Activated effector memory CD4-positive, alpha-beta T cell treated with anti-CD3 and anti-CD28 coated beads, Interleukin-2, amount 50 U/mL, for 16 hours (primary cell): ENCODE measurements at places on chromosomes 5 and 9.

DNA sequence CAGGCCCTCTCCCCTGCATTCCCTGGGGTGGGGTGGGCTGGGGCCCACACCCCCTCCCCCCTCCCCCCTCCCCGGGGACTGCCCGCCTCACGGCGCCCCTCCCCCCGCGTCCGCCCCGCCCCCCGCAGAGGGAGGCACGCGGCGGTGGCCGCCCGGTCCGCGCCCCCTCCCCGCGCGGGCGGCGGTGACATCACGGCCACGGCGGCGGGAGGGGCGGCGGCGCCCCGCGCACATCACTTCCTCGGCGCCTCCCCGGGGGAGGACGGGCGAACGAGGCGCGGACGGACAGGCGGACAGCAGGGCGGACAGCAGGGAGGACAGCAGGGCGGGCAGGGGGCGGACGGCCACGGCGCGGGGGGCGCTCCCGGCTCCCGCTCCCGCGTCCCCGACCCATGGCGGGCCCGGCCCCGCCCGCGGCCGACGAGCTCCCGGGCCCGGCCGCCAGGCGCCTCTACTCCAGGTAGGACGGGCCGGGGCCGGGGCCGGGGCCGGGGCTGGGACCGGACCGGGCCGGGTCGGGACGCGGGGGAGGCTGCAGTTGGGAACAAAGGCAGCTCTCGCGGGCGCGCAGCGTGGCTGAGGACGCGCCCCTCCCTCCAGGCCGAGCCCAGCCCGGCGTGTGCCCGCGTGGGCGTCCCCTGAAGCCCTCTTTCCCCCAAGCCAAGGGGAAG lies at the start of gene GPSM1:
Gene GPSM1 (plus strand): TSS at position 236 of the 671 bp plus-strand sequence. CDS start 157 bp downstream, at position 393.
- DNase-seq, result peak; percentile 79

DNA sequence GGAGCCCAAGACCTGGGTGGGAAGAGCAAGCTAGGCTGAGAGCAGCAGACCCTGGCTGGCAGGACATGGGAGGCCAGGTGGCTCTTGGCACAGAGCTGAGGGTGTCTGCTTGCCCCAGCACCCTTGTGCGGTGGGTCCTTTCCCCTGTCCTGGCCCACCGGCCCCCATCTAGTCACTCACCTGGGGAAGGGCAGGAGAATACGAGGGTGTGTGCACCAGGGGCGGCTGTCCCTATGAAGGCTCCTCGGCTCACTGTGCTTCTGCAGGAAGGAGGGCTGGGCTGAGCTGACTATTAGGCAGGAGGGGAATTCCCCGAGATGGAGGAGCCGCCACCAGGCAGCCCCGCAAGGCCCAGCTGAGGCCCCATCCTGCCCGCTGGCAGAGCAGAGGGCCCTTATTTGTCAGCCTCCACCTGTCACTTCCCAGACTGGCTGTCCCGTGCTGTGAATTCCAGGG lies 6.1 kb upstream of the TNIP1 start:
- peak; percentile 91 for DNase-seq

GRCh38 chr5:87394411-87395165 lies 18.1 kb downstream of the CCNH start:
- DNase-seq, result no peak

DNA sequence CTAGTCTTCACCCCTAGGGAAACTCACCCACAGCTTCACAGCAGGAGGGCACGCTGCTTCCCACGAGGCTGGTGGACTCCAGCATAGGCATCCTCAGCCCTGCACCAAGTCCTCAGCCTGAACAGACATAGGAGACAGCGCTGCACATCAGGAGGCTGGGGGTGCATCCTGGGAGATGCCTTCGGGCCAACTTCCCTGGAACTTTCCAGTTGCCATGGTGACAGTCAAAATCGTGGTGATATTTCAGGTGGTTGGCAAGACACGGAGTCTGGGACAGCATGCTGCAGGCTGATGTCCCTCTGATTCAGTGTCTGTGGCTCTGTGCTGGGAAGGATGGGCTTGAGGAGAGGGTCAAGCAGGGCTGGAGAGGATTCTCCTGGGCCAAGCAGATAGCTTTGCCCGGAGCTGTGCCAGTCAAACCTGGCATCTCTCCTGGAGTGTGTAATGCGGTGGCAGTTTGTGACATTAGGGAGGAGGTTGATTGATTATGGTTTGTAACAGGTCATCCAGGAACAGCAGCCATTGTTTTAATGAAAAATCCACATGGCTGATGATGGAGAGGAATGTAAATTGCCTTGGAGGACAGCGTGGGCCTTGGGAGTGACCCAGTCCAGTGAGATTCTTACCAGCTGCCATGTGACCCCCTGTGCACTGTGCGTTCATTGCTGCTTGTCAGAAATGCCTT lies 35.6 kb upstream of the SEMA4D start:
- DNase-seq, result peak; percentile 50

- no peak for DNase-seq
Observed at GRCh38 chr5:120098426-120098825, 365.7 kb upstream of the PRR16 start.

GRCh38 chr5:2187156-2187555 lies 304.4 kb upstream of the IRX4 start:
- DNase-seq, result no peak
